Calu3 (cell line): ENCODE measurements at places on chromosomes 1 and 21.
A peak's percentile ranks its signal among the peaks of the same experiment; 100 is the strongest.

DNA sequence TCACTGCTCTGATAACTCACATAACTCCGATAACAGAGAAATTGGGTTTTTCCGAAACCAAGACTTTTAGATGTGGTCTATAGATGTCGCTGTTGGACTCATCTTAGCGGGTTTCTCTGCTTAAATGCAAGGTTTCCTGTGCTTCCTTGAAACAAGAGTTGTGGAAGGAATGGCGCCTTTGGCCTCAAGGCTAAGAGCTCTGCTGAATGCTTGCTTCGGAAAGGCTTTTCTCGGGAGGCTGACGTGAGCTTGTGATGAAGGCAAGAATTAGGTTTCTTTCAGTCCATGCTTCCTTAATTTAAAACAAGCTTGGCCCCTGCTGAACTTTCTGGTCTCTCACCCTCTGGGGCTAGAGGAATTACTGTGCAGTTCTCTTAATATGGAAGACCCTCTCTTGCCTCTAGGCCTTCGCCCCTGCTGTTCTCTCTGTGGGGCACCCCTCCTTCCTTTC lies 113.5 kb downstream of the MAP3K21 start:
- DNase-seq, result peak; percentile 40

- DNase-seq, result no peak
Measured at GRCh38 chr1:11960715-11961114, 19.5 kb upstream of the MFN2 start.

- no peak for DNase-seq
Measured at GRCh38 chr1:84402060-84402459, 3.8 kb downstream of the DNASE2B start.

DNA sequence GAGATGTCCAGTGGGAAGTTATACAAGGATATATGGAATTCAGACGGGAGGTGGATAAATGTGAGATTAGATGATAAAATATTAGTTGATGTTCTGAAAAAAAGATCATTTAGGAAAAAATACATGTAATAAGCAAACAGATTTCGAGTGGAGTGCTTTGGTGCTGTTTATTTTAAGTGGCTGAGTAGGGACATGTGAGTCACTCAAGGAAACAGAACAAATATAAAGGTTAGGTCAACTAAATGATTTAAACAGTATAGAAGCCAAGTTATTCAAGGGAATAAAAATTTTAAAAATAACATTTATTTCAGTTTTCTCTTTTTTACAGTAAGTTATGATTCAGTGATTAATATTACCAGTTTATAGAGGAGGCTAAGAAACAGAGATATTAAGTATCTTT lies 1046.7 kb upstream of the B3GALT2 start:
- DNase-seq, result no peak

DNA sequence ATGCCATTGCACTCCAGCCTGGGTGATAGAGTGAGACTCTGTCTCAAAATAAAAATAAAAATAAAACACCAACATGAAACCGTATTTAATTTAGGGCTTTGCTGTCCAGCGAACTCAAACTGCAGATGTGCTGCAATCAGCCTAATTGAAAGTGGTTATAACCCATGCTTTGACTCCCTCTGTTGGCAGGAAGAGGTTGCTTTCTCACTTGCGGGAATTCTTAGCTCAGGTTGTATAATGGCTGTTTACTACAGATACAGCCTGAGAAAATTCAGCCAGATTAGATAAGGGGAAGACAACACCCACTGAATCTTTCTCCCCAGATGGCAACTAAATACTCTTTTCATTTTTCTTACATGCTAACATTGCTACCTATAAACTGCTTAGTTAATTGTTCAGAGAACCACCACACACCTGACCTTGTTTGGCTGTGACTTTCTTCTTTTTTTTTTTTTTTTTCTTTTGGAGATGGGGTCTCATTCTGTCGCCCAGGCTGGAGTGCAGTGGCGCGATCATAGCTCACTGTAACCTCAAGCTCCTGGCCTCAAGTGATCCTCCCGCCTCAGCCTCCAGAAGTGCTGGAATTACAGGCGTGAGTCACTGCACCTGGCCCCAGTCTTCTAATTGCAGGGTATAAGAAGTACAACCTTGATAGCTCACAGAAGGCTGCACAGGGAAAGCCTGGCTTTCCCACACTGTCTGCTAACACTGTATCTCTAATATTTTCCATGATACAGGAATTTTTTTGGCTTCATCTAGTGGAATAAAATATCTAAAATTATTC lies 34.6 kb downstream of the DNTTIP2 start:
- DNase-seq, result peak; percentile 53

- DNase-seq, result no peak
Measured at GRCh38 chr1:198185146-198185545, 28.3 kb downstream of the NEK7 start.

DNA sequence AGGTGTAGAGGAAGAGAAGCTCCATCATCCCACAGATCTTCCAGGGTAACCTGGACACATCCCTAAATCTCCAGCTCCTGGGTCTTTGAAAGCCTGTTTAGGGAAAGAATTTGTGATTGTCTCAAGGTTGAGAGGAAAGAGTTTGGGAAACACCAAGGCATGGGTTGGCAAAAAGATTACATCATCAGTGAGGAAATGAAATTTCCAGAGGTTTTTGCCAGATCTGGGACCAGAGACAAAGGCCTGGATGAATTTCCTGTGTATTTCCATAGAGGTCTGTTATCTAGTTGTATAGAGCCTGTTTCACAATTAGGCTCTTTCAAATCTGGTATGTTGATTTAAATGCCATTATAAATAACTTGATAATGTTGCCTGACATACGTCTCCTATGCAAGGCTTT lies 82.3 kb downstream of the GPR89B start:
- no peak for DNase-seq

- DNase-seq, result no peak
Measured at GRCh38 chr21:36999131-36999898, 7.2 kb upstream of the RIPPLY3 start.

GRCh38 chr1:205961405-205961804 lies 18.1 kb upstream of the SLC26A9 start:
- peak; percentile 49 for DNase-seq

DNA sequence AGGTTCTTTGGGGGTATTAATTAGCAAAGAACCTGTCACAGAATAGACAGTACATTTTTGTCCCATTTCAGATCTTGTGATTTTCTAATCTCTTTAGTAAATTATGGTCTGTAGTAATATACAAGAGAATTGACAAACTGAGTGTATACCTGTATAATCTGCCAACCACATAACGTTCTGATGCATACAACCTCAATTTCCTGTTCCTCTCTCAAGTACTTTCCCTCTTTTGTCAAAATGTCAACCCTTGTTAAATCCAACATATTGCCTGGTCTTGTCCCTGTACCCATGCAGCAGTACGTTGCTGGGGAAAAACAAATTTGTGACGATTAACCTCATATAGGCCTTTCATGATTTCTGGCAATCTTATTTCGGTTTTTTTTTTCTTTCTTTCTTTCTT lies 1.1 kb downstream of the ARV1 start:
- no peak for DNase-seq
